Activated CD8-positive, alpha-beta memory T cell treated with anti-CD3 and anti-CD28 coated beads, Interleukin-2, amount 10 ng/mL, durations not matched to agents 7 days and 5 days (primary cell): ENCODE measurements at places on chromosomes 5 and 9. TPM values are rescaled to one million over a fixed set of nuclear protein-coding genes. Genes with fewer than 3 reads are reported as not detected.
A peak's percentile ranks its signal among the peaks of the same experiment; 100 is the strongest.

DNA sequence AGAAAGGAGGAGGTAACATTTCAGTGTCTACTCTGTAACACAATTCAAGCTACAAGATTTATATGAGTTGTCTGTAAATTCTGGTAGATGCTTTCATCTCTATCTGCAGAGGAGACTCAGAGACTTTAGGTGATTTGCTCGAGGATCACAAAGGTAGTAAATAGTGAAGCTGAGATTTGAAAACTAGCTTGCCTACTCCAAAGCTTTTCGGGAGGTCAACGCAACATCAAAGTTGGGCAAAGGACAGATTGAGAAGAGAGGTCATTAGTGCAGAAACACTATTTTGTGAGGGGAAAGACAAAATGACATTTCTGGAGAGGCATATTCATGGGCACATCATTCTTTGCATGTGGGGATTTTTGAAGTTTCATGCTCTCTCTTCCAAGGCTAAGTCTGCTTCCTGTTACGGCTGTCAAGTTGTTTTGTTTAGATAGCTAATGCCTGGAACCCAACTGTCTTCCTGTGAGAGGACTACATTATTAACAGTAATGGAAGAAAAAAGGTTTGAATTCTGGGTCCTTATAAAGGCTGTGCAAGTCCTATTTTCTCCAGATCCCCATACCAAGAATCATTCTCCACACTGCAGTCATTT is 413.5 kb upstream of the ZNF462 start:
- DNase-seq: no peak

GRCh38 chr5:16807547-16807864 is 128.6 kb downstream of the MYO10 start:
- DNase-seq: no peak

GRCh38 chr9:35481347-35481975 is 8.4 kb upstream of the RUSC2 start:
- DNase-seq: no peak

- DNase-seq: peak; percentile 63
These were observed 85.8 kb downstream of the MRPS27 start for GRCh38 chr5:72234265-72234700.

DNA sequence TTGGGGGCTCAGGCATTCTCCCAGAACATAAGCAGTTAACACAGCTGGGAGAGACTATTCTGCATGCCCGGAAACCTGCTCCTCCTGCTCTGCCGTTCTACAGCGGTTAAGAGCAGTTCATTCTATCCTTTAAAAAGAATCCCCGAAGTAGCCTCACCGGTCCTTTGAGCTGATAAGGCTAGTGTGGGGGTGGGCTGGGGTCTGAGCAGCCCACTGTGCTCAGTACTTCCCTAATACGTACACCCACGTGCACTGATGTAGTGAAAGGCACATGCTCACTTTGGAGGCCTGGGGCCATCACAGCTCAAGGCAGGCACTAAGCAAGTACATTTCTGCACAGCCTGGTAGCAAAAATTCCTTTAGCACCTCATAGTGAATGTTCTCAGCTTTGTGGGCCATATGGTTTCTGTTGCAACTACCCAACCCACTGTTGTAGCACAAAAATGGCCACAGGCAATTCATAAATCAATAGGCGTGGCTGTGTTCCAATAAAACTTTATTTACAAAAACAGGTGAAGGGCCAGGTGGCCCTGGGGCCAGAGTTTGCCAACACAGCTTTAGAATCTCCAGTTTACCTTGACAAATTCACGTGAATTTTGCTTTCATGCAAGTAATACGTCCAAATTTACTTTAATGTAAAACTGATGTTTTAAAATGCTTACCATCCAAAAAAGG is 136.4 kb downstream of the ZNF354C start:
- no peak for DNase-seq

DNA sequence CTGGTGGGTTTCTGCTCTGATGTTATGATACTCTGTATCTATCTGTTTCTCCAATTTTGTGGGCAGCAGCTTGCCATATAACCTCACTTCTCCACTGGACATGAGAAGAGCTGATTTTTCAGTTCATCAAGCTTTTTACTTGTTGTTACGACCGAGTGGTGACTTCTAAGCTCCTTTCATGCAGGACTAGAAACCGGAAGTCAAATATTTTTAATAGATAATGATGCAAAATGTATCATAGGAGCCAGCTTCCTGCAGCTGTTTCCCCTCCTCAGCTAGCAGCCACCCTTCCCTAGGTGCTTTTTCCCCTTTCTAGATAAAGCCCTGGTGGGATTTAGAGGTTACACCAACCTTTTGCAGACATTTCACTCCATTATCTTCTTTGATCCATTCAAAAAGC is 17.0 kb upstream of the ADAM19 start:
- no peak for DNase-seq

- DNase-seq: no peak
These were observed 440.9 kb upstream of the EDIL3 start for GRCh38 chr5:84825606-84826005.

GRCh38 chr5:61800450-61800849 is 468.4 kb downstream of the ZSWIM6 start:
- no peak for DNase-seq

GRCh38 chr9:80679916-80680315 is 1009.4 kb downstream of the TLE1 start:
- DNase-seq: no peak

DNA sequence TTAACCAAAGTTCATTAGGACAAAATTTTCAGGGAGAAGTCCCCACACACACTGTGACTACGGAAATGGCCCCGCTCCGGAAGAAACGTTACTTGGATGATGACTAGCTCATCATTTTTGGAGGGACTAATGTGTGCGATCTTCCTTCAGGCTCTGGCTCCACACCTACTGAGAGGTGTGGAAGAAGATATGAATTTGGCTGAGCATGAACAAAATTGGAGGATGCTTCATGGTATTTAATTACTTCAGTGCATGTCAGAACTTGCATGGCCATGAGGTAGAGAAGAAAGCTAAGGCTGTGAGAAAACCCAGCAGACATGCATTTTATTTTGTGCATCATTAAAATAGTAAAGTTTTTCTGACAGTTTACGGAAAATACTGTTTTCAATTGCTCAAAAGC is 202.1 kb upstream of the TLE4 start:
- DNase-seq: no peak

DNA sequence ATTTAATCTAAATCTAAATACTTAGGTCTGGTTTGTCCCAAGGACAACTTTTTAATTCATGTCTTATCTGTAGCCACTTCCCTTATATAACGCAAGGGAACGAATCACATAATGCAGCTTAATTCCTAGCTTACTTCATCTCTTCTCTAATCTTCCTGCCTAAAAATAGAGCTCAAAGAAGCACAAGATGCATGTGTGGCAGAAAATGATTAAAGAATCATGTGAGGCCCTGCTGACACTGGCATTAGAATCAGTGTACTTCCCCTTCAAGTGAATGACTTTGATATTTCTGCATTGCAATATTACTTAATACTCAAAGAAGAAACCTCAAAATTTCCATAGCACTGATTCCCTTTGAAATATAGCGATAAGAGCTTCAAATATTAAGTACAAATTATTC is 317.9 kb upstream of the FTMT start:
- no peak for DNase-seq

- DNase-seq: peak; percentile 46
These were observed 5.8 kb upstream of the PPARGC1B start for GRCh38 chr5:149724130-149724840.

- DNase-seq: no peak
These were observed 3.2 kb upstream of the TMEM245 start for GRCh38 chr9:109122726-109123621.

- DNase-seq: no peak
These were observed 95.1 kb downstream of the FBXL7 start for GRCh38 chr5:15594977-15595568.

- DNase-seq: no peak
These were observed 191.9 kb downstream of the NTRK2 start for GRCh38 chr9:84861455-84861854.

DNA sequence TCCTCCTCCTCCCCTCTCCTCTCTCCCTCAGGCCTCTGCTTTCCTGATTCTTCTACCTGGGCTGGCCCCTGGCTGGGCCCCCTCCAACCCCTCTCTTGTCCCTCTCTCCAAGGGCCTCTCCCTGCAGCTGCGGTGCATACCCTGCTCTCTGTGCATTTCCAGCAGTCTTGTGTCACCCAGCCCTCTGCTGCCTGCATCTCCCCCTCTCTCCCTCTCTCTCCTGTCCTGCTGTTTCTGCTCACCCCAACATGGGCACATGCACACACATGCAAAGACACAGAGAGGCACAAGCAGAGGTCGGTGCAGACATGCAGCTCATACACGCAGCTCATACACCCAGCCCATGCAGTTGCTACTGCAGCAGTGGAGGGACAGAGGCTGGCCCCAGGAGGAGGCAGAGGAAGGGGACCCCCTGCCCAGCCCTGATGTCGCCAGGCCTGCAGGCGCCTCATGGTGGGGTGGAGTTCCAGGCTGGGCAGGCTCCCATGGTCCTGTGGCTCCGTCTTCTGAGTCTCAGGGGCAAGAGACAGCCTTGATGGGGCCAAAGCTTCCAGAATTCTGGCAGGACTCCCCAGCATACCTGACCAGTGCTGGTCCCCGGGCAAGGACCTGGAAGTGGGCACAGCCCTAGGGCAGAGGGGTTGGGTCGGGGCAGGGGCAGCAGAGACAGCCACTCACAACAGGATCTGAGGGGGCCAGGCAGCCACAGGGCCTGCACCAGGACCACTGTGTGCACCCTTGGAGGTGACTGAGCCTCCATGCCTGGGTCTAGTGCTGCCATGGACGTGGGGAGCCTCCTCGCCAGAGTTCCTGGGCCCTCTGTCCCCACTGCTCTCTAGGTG is 216.9 kb downstream of the C9orf50 start:
- DNase-seq: no peak

GRCh38 chr9:98248737-98249474 is 6.5 kb downstream of the TBC1D2 start:
- no peak for DNase-seq

- no peak for DNase-seq
These were observed 2.6 kb upstream of the SNX18 start for GRCh38 chr5:54514841-54515432.

- DNase-seq: no peak
These were observed 18.6 kb downstream of the BRD3 start for GRCh38 chr9:134049236-134049635.

DNA sequence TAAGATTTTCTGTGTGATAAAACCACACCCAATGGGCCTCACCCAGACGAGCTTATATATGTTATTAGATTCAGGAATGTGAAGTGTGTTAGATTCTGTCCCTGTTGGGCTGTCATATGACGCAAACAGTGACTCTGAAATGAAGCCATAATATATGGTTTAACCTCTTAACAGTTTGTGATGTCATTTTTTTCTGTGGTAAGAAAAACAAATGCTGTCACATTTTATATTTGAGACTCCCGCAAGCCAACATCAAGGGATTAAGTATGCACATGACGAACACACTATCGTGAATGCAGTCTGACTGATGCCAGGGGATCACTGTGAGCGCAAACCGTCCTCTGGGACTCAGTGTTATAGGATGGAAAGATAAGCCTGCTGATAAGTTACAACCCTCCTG is 321.7 kb downstream of the SH3GL2 start:
- DNase-seq: no peak

DNA sequence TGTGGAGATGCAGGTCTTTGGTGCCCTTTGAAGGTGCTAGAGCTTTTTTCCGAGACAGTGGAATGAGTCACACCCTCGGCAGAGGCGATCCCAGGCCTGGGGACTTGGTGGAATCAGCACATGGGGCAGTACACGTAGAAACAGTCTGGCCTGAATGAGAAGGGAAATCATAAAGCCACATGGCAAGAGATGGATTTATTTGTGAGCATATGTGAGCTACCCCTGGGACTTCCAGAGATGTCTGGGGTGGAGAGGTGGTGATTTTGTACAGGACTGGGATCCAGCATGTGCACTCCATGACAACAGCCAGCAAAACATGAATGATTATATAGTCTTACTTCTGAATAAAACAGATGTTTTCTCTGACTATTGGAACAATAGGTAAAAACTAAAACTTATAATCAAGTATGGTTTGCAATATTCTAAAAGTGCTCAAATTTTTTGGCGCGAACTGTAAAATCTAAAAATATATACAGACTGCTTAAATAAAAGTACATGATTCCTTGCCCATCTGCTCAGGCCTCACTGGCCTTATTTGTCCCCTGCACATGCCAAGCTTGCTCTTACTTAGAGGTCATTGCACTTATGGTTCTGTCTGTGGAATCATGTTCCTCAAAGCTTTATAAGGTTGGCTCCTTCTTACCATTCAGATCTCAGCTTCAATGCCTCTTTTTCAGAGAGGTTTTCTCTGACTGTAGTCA is 54.7 kb upstream of the SMARCA2 start:
- no peak for DNase-seq

- DNase-seq: no peak
These were observed 61.4 kb downstream of the PCDH1 start for GRCh38 chr5:141816598-141817399.

DNA sequence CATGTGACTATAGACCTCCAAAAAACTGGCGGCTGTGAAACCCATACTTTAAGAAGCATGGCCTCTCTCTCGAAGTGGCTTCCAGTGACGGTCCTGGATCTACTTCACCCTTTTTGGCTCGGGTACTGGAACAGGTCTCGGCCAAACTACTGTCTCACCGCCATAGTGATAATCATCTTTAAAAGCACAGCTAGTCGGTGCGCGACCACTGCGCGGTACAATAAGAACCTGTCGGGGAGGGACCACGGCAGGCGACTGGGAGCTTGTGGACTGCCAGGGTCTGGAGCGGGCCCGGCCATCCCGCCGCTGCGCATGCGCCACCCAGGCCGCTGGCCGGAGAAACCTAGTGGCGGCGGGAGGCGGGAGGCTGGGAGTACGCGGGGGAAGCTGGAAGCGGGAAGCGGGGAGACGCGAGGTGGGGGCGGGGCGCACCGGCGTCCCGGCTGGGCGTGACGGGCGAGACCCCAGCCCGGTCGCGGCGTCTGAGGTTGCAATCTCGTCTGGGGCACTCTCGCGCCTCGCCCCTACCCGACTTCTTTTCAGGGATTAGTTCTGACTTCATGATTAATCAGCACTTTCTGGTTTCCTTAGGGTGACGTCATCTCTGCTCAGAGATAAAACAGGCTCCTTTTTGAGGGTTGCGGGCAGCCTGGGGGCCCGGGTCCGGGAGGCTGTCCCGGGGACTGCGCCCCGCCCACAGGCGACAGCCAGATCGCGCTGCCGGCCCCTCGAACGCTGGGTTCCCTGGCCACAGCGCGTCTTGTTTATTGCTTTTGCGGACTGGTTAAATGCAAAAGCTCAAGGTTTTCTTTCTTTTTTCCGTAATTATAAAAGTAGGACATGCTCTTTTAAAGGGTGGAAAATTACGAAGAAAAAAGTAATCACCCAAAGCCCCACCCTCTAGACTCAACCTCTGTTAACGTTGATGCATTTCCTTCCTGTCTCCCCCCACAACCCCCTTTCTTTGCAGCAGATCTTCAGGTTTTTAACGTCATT is 266.8 kb downstream of the CWC27 start:
- DNase-seq: peak; percentile 93

Gene ADAMTS13
- 2.7 TPM for total RNA-seq

Gene SGCD
- not detected for total RNA-seq

Gene SEMA5A
- total RNA-seq: 0.02 TPM

Gene PCDHB11
- total RNA-seq: not detected

Gene FGF18
- total RNA-seq: not detected

Gene MOB3B
- total RNA-seq: 0.70 TPM

Gene PALM2AKAP2
- total RNA-seq: not detected

Gene MEGF9
- 6.4 TPM for total RNA-seq

Gene S1PR3
- total RNA-seq: 0.05 TPM

Gene C7
- total RNA-seq: not detected

Gene MYOT
- not detected for total RNA-seq

Gene CRHBP
- 0.20 TPM for total RNA-seq

Gene PCDHGB1
- total RNA-seq: not detected

Gene GABRA1
- total RNA-seq: not detected
